ENCODE measurements at places on chromosomes 1 and 21. TPM values are rescaled to one million over a fixed set of nuclear protein-coding genes. Genes with fewer than 3 reads are reported as not detected.

Gene PIK3C2B
- total RNA-seq = 10.7 TPM

Gene IVL
- total RNA-seq = not detected

Gene MCOLN3
- not detected for total RNA-seq

Gene GUCA2A
- total RNA-seq = not detected

Gene LCE2C
- not detected for total RNA-seq

Gene UBL4B
- not detected for total RNA-seq

Gene FCRL2
- total RNA-seq = not detected

Gene ZC3H12A
- 2.4 TPM for total RNA-seq

All from lung microvascular endothelial cell (primary cell).